NCI-H187 treated with DMSO at 0.1 percent for 48 hours (cell line): ENCODE measurements at places on chromosomes 16 and 17.

DNA sequence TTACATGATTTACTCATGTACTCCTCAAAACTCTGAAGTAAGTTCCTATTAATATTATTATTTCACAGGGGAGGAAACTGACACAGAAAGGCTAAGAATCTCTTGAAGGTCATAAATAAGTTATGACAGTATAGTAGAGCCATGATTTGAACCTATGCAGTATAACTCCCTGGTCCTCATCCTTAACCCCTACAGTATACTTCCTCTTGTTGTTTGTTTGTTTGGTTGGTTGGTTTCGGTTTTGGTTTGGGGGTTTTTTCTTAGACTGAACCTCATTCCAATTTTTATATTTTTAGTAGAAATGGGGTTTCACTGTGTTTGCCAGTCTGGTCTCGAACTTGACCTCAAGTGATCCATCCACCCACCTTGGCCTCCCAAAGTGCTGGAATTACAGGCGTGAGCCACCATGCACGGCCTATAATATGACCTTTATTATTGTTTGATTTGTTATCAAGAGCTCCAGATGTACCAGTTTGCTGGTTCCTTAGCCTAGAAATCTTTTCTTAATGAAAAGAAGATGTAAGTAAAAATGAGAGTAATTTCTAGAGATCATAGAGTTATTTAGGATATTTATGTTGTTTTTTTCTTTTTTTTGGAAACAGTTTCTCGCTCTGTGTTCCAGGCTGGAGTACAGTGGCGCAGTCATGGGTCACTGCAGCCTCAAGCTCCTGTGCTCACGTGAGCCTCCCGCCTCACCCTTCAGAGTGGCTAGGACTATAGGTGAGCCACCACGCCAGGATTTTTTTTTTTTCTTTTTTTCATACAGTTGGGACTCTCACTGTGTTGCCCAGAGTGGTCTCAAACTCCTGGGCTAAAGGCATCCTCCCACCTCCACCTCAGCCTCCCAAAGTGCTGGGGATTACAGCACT, 4.8 kb downstream of the PRR11 start:
- DNase-seq = no peak

DNA sequence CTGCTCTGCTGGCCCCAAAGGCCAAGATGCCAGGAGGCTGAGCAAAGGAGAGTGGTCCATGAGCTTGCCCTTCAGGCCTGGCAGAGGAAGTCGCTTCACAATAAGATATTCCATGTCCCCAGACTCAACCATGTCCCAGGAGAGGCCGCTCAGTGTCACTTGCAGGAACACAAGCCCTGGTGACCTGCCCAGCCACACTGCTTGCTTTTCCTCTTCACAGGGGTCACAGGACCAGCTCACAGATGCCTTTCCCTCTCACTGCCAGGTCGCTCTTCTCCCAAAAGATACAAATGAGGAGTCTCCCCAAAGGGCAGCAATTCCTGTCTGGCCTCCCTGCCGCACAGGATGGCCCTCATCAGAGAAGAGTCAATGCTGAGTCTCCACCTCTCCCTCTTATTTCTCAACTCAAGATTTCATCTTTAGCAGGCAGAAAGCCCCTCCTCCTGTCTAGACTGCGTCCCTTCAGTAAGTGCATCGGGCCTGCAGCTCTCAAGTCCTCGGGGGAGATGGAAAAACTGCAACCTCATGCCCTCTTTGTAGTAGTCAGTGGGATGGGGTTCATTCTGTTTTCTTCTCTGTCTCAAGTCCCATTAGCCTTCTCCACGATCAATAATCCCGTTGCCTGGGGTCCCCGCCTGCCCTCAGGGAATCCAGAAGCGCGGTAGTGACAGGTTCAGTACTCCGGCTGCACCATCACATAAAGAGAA, 5.0 kb downstream of the JUP start:
- DNase-seq = no peak

- DNase-seq = no peak
Observed at GRCh38 chr17:49603720-49604119, 28.0 kb downstream of the NXPH3 start.

- DNase-seq = no peak
Observed at GRCh38 chr17:62172492-62173291, 107.6 kb upstream of the MED13 start.

- DNase-seq = no peak
Observed at GRCh38 chr16:81879625-81880024, 100.5 kb downstream of the PLCG2 start.

GRCh38 chr17:13792314-13792713, 190.6 kb upstream of the HS3ST3A1 start:
- no peak for DNase-seq

- DNase-seq = no peak
Observed at GRCh38 chr17:45225964-45226530, 4.4 kb downstream of the FMNL1 start.

DNA sequence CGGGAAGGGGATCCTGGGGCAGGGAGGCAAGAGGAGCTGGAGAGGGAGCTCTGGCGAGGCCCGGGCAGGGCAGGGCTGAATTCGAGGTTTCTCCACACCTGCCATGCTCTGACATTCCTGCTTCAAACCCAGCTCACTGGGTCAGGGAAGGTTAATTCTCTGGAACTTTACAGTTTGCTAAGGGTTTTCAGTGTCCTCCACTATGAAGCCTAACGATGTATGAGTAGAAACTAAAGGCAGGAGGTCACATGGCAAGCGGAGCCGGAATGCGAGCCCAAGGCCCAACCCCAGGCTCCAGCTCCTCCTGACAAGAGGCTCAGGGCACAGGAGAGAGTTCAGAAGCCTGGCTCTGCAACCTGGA, 29.2 kb downstream of the DCAKD start:
- DNase-seq = no peak

GRCh38 chr17:82114872-82115271, 16.8 kb upstream of the FASN start:
- no peak for DNase-seq

DNA sequence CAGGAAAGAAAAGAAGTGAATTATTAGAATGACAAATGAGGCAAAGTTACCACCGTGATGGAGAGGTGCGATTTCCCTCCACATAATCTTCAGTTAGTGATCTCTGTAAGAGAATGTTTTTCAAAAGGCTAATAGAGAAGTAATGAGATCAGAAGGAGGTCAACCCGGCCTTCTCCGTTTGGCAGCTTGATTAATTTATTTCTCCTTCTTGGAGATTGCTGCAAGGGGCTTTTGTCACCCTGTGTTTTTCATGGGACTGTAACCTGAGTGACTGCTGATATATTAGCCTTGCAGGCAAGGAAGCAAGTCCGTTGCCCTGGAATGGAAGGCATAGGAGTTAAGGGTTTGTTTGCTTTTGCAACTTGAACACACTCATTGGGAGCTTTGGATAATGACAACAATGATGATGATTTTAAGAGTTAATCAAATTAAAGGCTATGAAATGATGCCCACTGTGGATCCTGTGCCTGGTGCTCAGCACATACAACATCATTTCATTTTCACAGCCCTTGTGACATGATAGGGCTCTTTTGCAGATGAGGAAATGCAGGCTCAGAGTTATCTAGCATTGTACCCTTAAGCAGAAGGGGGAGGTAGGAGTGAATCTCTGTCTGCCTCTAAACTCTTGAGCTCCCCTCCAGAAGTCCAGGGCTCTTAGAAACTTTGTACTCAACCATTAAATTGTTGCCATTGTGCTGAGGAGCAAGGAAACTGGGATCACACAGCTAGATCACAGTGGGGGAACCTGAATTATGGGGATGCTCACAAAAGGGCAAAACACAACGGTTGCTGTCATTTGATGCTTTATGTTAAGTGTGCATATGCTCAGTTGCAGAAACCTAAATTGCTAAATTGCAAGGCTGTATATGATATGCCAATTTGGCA, 226.3 kb downstream of the WWOX start:
- DNase-seq = no peak

DNA sequence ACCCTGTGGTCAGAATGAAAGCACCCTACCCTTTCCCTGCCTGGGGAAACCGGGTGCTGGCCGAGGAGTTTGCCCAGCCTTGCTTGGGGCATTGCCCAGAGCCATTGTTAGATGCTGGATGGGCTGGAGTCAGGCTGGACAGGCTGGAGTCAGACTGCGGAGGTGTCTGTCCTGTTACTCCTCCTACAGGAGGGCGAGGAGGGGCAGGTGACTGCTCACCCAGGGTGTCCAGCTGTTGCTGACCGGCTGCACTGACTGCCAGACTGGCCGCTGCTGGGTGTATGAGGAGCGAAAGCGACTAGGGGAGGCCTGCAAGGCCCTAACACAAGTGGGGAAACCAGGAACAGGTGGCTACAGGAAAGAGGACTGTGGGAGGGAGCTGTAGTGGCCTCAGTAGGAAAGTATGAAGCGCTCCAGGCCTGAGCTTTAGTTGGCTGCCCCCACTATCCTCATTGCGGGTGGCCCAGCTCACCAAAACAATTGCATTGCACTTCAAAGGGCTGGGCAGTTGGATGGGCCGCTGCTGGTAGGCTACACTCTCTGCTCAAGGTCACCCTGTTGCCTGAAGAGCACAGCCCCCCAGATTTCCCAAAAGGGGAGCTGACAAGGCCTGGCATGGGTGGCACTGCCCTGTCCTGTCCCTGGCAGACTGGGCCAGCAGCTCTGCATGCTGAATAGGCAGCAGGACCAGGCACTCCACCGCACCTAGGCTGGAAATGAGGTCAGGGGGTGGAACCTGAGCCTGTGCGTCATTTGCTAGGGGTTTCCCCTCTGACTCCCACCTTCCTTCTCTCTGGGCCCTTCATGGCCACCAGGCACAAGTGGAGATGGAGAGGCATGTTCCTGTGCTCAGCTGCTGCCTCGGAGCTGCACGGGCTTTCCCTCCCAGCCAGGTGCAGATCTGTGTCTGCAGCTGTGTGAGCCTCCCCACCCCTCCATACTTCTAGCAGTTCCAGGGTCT, 18.4 kb downstream of the LDHD start:
- peak; percentile 7 for DNase-seq

- DNase-seq = no peak
Observed at GRCh38 chr17:20300436-20300934, 166.9 kb downstream of the LGALS9B start.

GRCh38 chr17:27565874-27566670, 64.9 kb upstream of the LGALS9 start:
- DNase-seq = no peak

- no peak for DNase-seq
Observed at GRCh38 chr17:81398832-81399411, 3.7 kb downstream of the BAHCC1 start.

GRCh38 chr16:14172200-14172809, 101.2 kb downstream of the MRTFB start:
- no peak for DNase-seq

DNA sequence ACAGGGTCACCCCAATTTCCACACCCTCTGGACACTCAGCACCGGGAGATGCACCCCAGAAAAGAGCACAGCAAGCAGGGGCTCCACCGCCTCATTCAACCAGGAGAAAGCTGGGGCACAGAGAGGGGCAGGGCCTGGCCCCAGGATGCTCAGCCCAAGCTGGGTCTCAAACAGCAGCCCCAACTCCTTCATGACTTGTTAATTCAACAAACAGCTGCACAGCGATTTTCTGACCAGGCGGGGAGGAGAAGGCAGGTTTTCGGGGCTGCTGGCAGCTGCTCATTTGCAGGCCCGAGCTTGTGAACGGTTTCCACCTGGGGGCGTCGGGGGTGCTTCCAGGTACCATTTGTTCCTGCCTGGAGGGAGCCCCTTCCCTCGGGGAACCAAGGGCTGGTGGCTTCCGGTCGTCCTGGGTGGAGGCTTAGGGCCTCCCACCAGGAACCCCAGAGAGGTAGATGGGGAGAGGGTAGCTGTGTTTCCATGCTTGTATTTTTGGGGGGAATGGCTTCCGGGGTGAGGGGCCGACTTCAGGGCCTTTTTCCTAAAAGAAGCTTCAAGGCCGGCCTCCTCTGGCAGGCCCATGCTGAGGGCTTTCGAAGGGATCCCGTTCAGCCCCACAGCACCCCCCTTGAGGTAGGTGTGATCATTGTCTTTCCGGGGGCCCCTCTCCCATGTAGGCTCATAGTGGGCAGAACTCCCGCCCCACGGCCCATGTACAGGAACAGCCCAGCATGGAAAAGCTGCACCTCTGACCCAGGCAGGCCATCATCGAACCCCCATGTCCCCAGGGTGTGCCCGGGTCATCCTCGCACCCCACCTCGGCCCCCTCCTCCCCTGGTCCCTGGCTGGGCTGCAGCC, 191.6 kb upstream of the GSE1 start:
- DNase-seq = no peak

GRCh38 chr17:82126556-82127314, 28.7 kb upstream of the FASN start:
- no peak for DNase-seq

- no peak for DNase-seq
Observed at GRCh38 chr16:55437625-55438024, 41.4 kb upstream of the MMP2 start.

DNA sequence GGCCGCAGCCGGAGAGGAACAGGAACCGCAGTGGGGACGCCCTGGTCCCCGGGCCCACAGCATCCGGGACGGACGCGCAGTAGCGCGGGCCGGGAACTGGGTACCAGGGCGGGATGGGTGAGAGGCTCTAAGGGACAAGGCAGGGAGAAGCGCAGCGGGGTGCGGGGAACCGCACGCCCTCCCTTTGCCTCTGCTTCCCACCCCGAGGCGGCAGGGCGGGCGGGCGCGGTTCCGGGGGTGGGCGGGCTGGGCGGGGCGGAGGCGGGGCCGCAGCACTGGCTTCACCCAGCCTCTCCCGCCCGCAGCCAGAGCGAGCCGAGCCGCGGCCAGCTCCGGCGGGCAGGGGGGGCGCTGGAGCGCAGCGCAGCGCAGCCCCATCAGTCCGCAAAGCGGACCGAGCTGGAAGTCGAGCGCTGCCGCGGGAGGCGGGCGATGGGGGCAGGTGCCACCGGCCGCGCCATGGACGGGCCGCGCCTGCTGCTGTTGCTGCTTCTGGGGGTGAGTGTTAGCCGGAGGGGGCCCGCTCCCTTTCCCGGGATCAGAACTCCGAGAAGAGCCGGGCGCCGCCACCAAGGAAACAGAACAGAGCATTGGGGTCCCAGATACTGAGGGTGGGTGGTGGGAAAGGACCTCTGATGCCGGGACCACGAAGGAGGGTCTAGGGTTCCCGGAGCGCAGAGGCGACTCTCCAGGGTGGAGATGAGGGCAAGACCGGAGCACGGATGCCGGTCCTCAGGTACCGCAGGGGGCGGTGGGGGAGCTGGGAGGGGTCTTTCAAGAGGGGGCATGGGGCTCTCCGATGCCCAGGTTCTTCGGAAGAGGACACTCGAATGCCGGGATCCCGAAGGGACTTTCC, at the start of gene NGFR:
Gene NGFR (plus strand): TSS at position 308 of the 856 bp plus-strand sequence. CDS start 125 bp downstream, at position 433.
- no peak for DNase-seq

GRCh38 chr17:73514146-73514863, 129.9 kb downstream of the SDK2 start:
- no peak for DNase-seq
